ENCODE measurements at places on chromosomes 7 and 10. TPM values are rescaled to one million over a fixed set of nuclear protein-coding genes. Genes with fewer than 3 reads are reported as not detected.

DNA sequence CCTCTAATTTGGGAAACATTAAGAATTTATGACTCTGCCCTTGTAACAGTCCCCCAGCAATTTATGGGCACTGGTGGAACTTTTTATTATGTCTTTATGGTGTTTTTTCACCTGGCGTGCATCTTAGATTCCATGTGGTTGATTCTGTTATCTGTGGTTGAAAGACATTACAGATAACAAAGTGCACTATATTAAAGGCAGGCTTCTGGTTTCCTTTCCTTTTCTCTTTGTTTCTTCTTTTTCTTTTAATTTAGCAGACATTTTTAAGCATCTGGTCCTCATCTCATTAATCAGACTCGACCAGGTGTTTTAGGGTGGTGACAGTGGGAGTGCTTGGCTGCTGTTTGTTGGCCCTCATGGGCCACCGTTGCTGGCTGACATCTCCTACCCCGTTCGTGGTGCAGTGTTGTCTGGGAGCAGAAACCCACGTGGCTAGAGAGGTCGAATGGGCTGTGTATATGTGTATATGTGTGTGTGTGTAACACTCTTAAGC lies 77.4 kb downstream of the LRMDA start:
- H3K4me1 ChIP-seq: no peaks in the 10 kb centered on the region
- H3K36me3 ChIP-seq: no peaks in the 10 kb centered on the region
- DNase-seq: no peak
- no peak overlapping the region for H3K4me3 ChIP-seq
- H3K27me3 ChIP-seq: peaks cover 14% of the 10 kb centered on the region

GRCh38 chr7:140367528-140367927 lies 30.8 kb downstream of the SLC37A3 start:
- no peaks in the 10 kb centered on the region for H3K27me3 ChIP-seq
- H3K4me1 ChIP-seq: peaks cover 9% of the 10 kb centered on the region
- H3K27ac ChIP-seq: peak overlapping the region; percentile 57
- DNase-seq: no peak
- H3K4me3 ChIP-seq: no peak overlapping the region

DNA sequence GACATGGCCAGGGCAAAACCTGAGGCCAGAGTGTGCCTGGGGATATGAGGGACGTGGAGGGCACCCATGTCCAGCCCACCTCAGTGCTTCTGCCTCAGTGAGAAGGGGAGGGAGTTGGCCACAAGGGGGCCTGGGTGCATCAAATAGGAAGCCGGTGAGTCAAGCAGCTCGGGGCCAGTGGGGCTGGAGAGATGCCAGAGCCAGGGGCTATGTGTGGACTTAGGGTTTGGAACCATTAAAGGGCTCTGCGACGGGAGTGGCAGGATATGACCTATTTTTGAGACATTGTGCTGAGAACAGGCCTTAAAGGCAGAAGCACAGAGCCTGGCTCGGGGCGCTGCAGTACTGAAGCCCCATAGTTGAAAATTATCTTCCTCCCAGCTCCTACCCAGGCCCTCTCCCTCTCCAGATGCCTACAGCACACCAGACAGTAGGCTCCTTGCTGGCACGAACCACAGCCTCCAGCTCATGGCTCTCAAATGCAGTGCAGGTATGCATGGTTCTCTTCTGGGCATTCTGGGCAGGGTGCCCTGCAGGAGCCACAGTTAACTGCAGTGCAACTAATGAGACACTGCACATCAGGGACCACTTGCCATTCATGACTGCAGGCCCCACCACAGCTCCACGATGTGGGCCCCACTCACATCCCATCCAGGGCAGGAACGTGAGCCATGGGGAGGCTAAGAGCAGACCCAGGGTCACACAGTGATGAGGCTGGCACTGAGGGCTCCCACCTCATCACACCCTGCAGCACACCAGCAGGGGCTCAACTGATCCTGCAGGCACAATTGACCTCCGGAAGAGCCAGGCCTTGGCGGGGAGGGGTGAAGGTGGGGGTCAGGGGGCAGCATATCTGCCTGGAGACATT lies 7.2 kb upstream of the PGAM2 start:
- H3K27ac ChIP-seq: peak overlapping the region; percentile 66
- H3K27me3 ChIP-seq: no peaks in the 10 kb centered on the region
- peaks cover 26% of the 10 kb centered on the region for H3K4me1 ChIP-seq
- H3K36me3 ChIP-seq: peaks cover under 1% of the 10 kb centered on the region
- DNase-seq: peak; percentile 58
- no peak overlapping the region for H3K4me3 ChIP-seq

GRCh38 chr10:123800289-123800688 lies 91.3 kb downstream of the CPXM2 start:
- no peaks in the 10 kb centered on the region for H3K36me3 ChIP-seq
- H3K4me1 ChIP-seq: no peaks in the 10 kb centered on the region
- H3K27me3 ChIP-seq: peaks cover 33% of the 10 kb centered on the region
- DNase-seq: no peak
- H3K27ac ChIP-seq: no peak overlapping the region

GRCh38 chr10:29689001-29689400 lies 54.2 kb upstream of the SVIL start:
- peaks cover 5% of the 10 kb centered on the region for H3K36me3 ChIP-seq
- H3K27ac ChIP-seq: no peak overlapping the region

DNA sequence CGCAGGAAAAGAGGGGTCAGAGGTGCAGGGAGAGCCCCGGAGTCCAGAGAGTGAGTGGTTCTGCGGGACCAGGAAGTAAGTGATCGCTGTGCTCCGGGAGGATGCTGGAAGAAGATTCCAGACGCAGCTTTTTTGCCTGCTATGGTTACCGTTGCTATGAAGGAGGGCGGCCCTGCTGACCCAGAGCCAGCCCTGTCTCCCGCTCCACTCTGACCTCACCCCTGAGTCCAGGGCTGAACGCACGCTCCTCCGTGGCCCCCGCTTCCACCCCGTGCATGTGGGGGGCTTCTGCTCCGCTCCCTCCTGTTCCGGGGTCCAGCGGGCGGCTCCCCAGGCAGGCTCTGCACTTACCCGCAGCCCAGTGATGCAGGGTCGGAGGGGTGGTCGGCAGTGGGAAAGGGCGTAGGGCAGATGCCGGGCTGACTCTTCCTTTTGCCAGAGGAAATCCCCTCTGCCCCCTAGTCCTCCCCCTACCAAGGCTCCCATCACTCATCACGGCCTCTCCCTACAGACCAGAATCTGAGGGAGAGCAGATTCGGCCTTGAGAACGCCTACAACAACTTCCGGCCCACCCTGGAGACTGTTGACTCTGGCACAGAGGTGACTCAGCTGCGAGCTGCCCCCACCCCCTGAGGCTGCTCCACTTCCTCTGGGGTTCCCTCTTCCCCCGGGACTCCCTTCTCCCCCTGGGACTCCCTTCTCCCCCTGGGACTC lies 2.7 kb upstream of the MUC17 start:
- peak; percentile 77 for DNase-seq
- H3K4me1 ChIP-seq: peaks cover 24% of the 10 kb centered on the region
- H3K36me3 ChIP-seq: no peaks in the 10 kb centered on the region
- peak overlapping the region; percentile 83 for H3K4me3 ChIP-seq

GRCh38 chr7:98107313-98107721 lies 655 bp downstream of the LMTK2 start:
- peaks cover 30% of the 10 kb centered on the region for H3K4me1 ChIP-seq
- H3K27ac ChIP-seq: peak overlapping the region; percentile 87
- no peak for DNase-seq
- H3K27me3 ChIP-seq: no peaks in the 10 kb centered on the region
- peaks cover 3% of the 10 kb centered on the region for H3K36me3 ChIP-seq

DNA sequence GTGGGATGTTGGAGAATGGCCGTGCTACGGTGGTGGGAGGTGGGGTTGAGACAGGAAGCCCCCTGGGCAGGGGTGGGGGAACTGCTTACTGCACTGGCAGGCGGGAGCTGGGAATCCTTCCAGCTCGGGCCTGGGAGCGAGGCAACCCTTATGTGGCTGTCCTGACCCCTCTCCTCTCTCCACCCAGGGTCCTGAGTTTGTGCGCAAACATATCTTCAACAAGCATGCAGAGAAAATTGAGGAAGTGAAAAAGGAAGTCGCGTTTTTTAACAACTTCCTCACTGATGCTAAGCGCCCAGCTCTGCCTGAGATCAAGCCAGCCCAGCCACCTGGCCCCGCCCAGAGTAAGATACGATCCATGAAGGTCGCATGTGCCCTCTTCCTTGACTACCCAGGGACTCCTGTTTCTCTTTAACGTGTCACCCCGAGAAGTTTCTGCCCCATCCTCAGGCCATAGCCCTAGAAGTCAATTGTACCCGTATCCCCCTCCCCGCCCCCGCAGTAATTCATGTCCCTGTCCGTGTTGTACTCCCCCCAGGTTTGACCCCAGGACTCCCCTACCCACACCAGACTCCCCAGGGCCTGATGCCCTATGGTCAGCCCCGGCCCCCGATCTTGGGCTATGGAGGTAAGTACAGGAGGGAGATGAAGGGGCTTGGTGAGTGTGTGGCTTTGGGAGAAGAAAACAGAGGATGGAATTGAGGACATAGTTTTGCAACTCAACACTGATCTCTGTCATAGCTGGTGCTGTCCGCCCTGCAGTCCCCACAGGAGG lies 1.8 kb downstream of the UFSP1 start:
- DNase-seq: peak; percentile 52
- peaks cover 23% of the 10 kb centered on the region for H3K27me3 ChIP-seq
- H3K27ac ChIP-seq: peak overlapping the region; percentile 70
- H3K4me1 ChIP-seq: peaks cover 57% of the 10 kb centered on the region
- H3K4me3 ChIP-seq: peak overlapping the region; percentile 79

GRCh38 chr10:129761981-129762956 lies 201.8 kb downstream of the EBF3 start:
- no peak for DNase-seq
- peaks cover 5% of the 10 kb centered on the region for H3K36me3 ChIP-seq
- H3K4me1 ChIP-seq: no peaks in the 10 kb centered on the region
- H3K27ac ChIP-seq: no peak overlapping the region
- H3K27me3 ChIP-seq: no peaks in the 10 kb centered on the region

DNA sequence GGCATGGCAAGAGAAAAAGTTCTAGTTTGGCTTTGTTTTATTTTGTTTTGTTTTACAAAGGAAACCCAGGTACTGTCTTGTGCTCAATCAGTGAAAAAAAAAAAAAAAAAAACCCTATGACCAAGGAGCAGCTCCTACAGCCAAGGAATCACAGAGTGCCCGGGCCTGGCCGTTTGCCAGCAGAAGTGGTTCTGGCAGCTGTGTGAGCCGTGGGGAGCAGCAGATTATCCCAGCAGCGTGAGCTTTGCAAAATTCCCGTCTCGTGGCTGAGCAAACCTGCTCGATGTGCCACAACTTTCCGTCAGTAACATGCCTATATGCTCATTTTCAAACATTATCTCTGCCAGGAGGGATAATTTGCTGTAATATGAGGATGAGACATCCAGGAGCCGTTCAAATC lies 293.7 kb downstream of the POU6F2 start:
- no peak for DNase-seq
- no peak overlapping the region for H3K27ac ChIP-seq
- no peaks in the 10 kb centered on the region for H3K4me1 ChIP-seq
- no peak overlapping the region for H3K4me3 ChIP-seq
- H3K27me3 ChIP-seq: peaks cover 13% of the 10 kb centered on the region

DNA sequence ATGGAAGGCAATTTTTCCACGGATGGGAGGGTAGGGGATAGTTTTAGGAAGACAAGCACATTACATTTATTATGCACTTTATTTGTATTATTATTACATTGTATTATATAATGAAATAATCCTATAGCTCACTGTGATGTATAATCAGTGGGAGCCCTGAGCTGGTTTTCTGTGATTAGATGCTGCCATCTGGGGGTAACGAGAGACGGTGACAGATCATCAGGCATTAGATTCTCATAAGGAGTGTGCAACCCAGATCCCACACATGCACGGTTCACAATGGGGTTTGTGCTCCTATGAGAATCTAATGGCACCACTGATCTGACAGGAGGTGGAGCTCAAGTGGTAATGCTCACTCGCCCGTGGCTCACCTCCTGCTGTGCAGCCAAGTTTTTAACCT lies 103.9 kb upstream of the STK17A start:
- H3K36me3 ChIP-seq: no peaks in the 10 kb centered on the region
- no peaks in the 10 kb centered on the region for H3K4me1 ChIP-seq
- H3K27ac ChIP-seq: no peak overlapping the region
- DNase-seq: no peak
- no peak overlapping the region for H3K4me3 ChIP-seq
- H3K27me3 ChIP-seq: peaks cover 9% of the 10 kb centered on the region

C1QL3 gene
- total RNA-seq: 0.12 TPM
